Activated T-helper 1 cell treated with anti-CD3 and anti-CD28 coated beads, Interleukin-2, amount 50 U/mL, for 16 hours (primary cell): ENCODE measurements at places on chromosomes 5 and 9.

- no peak for DNase-seq
Measured at GRCh38 chr5:5454391-5454790, 31.9 kb downstream of the ICE1 start.

- no peak for DNase-seq
Measured at GRCh38 chr5:156929366-156929948, 33.6 kb downstream of the TIMD4 start.

GRCh38 chr5:141633871-141634561 lies 2.6 kb downstream of the HDAC3 start:
- no peak for DNase-seq

DNA sequence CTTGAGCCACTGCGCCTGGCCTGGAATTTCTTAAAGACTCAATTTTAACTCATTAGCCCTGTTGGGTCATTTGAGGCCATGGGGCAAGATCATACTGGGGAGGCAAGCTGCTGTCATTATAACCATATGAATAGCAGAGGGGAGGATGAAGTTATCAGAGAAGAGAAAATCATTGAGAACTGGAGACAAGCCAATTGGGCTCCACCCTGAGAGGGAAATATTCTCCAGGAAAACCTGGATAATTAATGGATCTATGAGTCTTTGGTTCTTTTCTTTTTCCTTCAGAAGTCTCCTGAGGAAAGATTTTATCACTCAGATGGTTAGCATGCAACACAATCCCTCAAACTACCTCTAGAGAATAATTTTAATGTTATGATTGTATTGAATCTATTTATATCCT lies 569.6 kb upstream of the TUSC1 start:
- no peak for DNase-seq

DNA sequence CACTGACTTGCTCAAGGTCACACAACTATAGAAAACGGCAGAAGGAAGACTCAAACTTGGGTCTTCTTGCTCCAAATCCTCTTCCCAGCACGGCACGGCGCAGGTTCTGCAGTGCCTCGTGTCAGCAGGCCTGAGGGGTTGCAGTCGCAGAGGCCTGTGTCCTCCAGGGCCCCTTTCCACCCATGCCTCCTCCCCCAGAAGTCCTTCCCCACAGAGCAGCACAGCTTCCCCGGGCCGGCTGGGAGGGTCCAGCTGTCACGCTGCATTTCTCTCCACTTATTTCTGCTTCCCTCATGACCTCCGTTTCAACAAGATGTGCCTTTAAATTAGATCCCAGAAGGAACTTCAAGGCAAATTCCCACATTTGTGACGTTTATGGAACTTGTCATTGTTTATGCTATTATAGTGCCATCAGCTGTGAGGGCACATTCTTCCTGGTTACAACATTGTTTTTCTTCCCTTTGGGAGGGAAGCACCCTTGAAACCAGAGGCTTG lies 148.4 kb downstream of the C5orf15 start:
- DNase-seq = no peak

DNA sequence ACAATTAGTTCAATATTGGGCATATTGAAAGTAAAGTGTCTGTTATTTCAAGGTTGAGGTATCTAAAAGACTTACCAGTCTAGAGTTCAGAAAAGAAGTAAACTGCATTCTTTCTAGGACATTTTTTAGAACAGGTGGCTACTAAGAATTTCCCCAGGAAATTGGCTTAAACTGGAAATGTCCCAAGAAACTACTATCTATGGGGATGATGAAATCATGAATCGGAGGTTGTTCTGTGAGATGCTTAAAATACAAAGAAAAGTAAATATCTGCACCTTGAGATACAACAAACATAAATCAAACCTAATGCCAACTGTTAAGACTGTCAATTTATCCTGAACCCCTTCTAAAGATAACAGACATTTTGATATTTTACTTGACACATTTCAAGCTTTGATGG lies 226.5 kb upstream of the NREP start:
- DNase-seq = no peak

GRCh38 chr5:35830587-35830986 lies 26.1 kb upstream of the IL7R start:
- no peak for DNase-seq

GRCh38 chr5:2310946-2311345 lies 428.2 kb upstream of the IRX4 start:
- no peak for DNase-seq
